T-helper 2 cell (primary cell): ENCODE measurements at places on chromosomes 12 and 14.

DNA sequence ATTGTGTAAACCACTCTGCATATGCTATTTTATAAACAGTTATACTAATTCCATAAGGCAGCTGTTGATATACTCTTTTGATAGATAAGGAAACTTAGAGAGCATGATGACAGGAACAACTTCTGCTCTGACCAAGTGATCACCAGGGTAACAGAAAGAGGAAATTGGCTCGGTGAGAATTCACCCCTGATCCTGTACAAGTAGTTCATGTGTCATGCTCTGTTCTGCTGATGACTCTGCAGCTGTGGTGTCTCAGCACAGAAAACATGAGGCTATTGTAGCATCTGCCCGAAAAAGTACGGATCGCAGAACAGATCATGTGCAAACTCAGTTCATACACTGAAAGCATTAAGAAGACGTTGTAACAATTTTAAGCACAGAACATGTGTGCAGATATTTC lies 345.0 kb downstream of the LRIG3 start:
- no peak for DNase-seq

DNA sequence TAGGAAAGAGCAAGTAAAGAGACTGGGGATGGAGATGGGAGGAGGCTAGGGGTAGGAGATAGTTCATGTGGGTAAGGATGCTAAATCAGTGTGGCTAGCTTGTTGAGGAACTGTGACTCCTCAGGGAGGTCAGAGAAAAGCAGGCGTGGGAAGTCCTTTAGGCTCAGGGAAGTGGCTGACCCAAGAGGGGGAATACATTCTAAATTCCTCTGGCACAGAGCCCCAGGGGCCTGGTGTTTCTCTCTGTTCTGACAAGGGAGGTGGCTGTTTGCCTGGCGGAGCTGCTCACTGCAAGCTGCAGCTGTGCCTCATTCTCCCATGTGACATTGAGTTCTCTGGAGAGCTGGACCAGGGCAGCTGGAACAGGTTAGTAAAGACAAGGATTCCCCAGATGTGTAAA lies 152.2 kb upstream of the SLC38A2 start:
- no peak for DNase-seq

DNA sequence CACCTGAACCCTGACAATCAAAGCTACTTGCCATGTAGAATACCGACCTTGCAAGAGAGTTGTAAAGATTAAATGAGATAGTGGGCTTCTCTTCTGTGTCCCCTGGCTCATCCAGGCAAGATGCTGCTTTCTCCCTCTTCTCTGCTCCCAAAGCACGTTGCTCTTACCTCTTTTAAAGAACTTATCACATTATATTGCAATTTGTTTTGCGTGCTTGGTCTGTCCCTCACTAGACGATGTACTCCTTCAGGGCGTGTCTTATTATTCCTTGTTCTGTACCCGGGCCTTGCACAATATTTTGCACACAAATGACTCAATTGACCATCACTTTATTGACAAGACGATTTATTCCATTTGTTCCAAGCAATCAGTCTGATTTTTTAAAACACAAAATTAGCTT lies 3.3 kb downstream of the DCN start:
- no peak for DNase-seq

- no peak for DNase-seq
Measured at GRCh38 chr14:78902010-78902623, 731.9 kb downstream of the NRXN3 start.

DNA sequence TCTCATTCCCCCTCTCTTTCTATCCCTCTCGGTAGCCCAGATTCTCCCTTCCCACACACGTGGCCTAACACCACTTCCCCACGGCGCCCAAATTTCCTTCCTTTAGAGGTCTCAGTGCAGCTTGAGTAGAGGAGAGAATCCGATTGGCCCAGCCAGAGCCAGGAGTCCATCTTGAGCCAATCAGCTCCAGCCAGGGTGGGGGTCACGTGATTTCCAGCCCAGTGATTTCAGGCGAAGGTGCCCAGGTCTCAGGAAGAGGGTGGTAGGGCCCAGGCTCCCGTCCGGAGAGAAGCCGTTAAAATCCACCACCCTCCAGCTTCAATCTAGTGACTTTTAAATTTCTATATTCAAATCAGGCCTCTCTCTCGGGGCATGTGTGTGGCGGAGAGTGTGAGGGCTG lies 45.2 kb upstream of the MYL2 start:
- no peak for DNase-seq

GRCh38 chr12:84856156-84856900 lies 56.3 kb downstream of the SLC6A15 start:
- DNase-seq: no peak

- no peak for DNase-seq
Measured at GRCh38 chr12:19035536-19035935, 94.0 kb upstream of the PLEKHA5 start.

DNA sequence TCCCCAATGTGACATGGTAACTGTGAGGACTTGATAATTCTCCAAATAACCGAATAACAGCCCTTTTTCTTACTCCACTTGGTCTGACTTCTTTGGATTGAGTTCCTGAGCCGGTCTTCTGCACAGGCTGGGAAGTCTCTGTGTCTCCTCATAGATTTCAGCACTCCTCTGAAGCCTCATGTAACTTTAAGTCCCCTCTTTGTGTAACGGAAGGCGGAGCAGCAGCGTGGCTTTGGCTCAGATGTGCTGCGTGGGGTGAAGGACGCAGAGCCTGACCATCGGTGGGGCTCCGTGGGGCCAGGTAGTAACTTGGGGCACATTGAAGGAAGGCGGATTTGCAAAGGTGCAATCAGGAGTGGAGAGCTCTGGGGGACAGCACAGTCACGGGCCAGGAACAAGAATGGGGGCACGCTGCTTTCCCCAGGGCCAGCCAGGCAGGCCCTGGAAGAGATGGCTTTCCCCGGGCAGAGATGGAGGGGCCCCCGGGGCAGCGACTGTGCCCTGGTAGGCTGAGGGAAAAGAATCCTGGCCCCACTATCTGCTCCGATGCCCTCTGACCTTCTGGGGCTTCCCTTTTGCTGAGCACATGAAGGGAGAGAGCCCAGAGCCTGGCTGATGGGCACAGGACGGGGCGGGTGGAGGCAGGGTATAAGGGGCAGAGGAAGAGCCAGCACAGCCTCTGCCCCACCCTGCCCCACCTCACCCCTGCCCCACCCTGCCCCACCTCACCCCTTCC lies 56.9 kb downstream of the ADGRD1 start:
- no peak for DNase-seq

- DNase-seq: no peak
Measured at GRCh38 chr14:68779761-68780323, 13.0 kb downstream of the ZFP36L1 start.

DNA sequence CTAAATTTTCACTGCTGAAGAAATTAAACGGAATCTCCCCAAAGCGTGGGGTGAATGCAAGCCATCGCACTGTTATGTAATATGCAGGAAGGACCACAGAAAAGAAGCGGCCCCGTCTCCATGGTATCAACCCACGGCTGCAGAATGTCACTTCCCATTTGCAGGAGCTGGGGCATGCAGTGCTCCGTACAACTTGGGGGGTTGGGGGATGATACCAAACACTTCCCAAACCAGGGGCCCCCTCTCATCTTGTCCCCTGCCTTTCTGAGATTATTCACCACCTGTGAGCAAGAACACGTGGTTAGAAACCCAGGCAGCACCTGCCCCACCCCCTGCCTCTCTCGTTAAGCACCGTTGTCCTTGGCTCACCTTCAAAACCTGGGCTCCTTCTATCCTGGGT lies 505.1 kb upstream of the TMEM132C start:
- DNase-seq: no peak
